ENCODE measurements at places on chromosomes 4 and X. TPM values are rescaled to one million over a fixed set of nuclear protein-coding genes. Genes with fewer than 3 reads are reported as not detected.

DNA sequence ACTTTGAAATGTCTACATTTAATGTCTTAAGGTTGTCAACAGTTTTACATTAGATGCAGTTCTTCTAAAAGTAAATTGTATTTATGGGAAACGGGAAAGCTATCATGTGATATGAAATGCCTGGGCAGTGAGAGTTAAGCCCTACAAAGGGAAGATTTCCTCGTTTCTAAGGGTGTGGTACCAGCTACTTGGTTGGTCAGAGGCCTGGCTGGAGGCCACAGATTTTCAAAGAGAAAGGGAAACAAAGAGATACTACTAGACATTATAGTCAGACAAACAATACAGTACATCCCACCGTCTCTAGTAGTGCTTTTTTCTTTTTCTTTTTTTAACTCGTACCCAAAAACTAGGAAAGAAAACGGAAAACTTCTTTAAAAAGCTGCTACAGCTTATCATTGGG, 467.8 kb downstream of the PCDH7 start:
- H3K36me3 ChIP-seq: no peaks in the 10 kb centered on the region
- H3K4me3 ChIP-seq: no peak overlapping the region
- no peak overlapping the region for H3K27ac ChIP-seq
- H3K4me1 ChIP-seq: no peaks in the 10 kb centered on the region
- H3K27me3 ChIP-seq: no peaks in the 10 kb centered on the region

GRCh38 chr4:86338521-86338920, 21.3 kb downstream of the MAPK10 start:
- no peak overlapping the region for H3K4me3 ChIP-seq
- peaks cover 15% of the 10 kb centered on the region for H3K4me1 ChIP-seq
- peak; percentile 36 for DNase-seq
- H3K36me3 ChIP-seq: no peaks in the 10 kb centered on the region
- peak overlapping the region; percentile 65 for H3K27ac ChIP-seq

- no peak overlapping the region for H3K27ac ChIP-seq
- no peak overlapping the region for H3K4me3 ChIP-seq
- no peak for DNase-seq
- no peaks in the 10 kb centered on the region for H3K27me3 ChIP-seq
Observed at GRCh38 chr4:26893491-26893890, 32.9 kb downstream of the STIM2 start.

- no peak overlapping the region for H3K4me3 ChIP-seq
- DNase-seq: no peak
- H3K27ac ChIP-seq: no peak overlapping the region
- no peaks in the 10 kb centered on the region for H3K36me3 ChIP-seq
- H3K27me3 ChIP-seq: no peaks in the 10 kb centered on the region
Observed at GRCh38 chr4:156870131-156870530, 101.5 kb downstream of the PDGFC start.

DNA sequence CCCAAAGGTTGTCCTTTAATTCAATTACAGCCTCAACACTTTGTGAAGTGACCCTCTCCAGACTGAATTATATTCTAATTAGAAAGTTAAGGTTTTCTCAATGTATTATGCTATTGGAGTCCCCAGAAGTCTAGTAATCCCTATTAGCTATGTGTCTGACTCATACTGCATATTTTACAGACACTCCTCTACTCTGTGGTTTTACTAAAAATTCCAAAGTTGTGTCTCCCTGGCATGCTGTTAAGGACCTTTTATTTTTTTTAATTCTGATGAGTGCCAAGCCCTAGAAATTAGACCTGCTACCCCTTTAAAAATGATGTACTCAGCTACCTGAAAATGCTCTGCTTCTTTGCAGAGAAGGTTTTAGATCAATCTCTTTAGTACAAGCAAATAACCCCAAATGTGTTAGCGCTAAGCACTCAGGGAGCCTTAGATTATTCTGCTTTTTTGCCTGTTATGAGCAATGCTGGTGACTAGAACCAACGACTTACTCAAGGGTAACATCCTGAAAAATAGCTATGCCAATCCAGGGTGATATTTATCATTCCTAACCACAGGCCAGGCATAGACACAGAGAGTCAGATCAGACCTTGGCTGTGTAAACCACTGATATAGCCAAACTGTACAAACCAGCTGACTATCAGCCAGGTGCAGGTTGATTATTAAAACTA, 26.1 kb upstream of the CXCL13 start:
- no peak overlapping the region for H3K4me3 ChIP-seq
- peak overlapping the region; percentile 48 for H3K27ac ChIP-seq
- peak; percentile 92 for DNase-seq
- H3K36me3 ChIP-seq: no peaks in the 10 kb centered on the region

GRCh38 chr4:170400361-170400760, 310.6 kb upstream of the AADAT start:
- no peaks in the 10 kb centered on the region for H3K4me1 ChIP-seq
- no peaks in the 10 kb centered on the region for H3K27me3 ChIP-seq
- no peak for DNase-seq
- H3K27ac ChIP-seq: no peak overlapping the region
- no peak overlapping the region for H3K4me3 ChIP-seq

DNA sequence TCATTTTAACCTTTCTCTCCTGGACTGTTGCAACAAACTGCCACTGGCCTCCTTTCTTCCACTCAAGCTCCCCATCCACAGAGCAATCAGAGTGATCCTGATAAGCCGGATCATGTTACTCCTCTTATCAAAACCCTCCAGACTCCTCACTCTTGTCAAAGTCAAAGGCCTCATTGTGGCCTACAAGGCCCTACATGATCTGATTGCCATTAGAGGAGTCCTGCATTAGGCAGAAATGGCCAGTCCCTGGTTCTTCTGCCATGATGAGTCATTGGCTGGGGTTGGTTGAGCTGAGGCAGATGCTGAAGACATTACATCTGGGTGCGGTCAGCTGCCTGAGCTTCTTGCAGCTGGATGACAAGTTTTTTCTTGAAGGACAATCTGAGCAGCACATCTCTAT, 32.7 kb upstream of the CASK start:
- no peaks in the 10 kb centered on the region for H3K36me3 ChIP-seq
- no peak overlapping the region for H3K27ac ChIP-seq
- no peaks in the 10 kb centered on the region for H3K27me3 ChIP-seq
- no peak overlapping the region for H3K4me3 ChIP-seq
- no peaks in the 10 kb centered on the region for H3K4me1 ChIP-seq

GRCh38 chr4:66736606-66737005, 808.7 kb downstream of the CENPC start:
- DNase-seq: no peak
- no peaks in the 10 kb centered on the region for H3K36me3 ChIP-seq
- H3K27ac ChIP-seq: no peak overlapping the region
- no peaks in the 10 kb centered on the region for H3K4me1 ChIP-seq
- H3K27me3 ChIP-seq: no peaks in the 10 kb centered on the region
- no peak overlapping the region for H3K4me3 ChIP-seq

DNA sequence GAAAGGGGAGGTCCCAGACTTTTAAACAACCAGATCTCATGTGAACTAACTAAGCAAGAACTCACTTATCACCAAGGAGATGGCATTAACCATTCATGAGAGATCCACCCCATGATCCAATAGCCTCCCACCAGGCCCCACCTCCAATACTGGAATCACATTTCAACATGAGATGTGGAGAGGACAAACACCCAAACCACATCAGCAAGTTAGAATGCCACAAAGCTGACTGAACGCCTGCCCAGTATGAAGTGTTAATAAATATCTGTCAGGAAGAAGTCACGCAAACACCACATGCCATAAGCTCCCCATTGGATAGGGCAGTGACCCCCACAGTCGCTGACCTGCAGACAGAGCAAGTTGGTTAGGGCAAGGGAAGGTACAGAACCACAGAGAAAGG, 14.3 kb downstream of the SLC10A6 start:
- no peaks in the 10 kb centered on the region for H3K27me3 ChIP-seq
- peak; percentile 86 for DNase-seq
- H3K4me1 ChIP-seq: peaks cover 11% of the 10 kb centered on the region
- no peak overlapping the region for H3K27ac ChIP-seq

DNA sequence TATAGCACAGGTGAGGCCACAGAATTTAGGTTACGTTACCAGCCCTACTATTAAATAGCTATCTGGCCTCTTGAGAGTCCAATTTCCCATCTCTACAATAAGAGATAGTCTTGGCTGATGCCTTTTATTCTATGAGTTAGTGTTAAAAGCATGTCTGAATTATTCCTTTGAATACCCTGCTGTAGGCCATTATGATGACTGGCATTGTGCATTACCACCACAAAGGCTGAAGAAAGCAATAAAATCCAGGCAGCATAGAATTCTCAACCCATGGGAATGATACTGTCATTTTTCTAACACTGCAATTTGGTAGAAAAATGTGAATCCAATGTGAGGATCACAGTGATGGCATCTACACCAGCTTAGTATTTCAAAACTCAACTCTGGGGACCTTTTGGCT, 51.4 kb downstream of the OTC start:
- H3K27me3 ChIP-seq: no peaks in the 10 kb centered on the region
- no peaks in the 10 kb centered on the region for H3K4me1 ChIP-seq
- no peak overlapping the region for H3K4me3 ChIP-seq
- DNase-seq: no peak

DNA sequence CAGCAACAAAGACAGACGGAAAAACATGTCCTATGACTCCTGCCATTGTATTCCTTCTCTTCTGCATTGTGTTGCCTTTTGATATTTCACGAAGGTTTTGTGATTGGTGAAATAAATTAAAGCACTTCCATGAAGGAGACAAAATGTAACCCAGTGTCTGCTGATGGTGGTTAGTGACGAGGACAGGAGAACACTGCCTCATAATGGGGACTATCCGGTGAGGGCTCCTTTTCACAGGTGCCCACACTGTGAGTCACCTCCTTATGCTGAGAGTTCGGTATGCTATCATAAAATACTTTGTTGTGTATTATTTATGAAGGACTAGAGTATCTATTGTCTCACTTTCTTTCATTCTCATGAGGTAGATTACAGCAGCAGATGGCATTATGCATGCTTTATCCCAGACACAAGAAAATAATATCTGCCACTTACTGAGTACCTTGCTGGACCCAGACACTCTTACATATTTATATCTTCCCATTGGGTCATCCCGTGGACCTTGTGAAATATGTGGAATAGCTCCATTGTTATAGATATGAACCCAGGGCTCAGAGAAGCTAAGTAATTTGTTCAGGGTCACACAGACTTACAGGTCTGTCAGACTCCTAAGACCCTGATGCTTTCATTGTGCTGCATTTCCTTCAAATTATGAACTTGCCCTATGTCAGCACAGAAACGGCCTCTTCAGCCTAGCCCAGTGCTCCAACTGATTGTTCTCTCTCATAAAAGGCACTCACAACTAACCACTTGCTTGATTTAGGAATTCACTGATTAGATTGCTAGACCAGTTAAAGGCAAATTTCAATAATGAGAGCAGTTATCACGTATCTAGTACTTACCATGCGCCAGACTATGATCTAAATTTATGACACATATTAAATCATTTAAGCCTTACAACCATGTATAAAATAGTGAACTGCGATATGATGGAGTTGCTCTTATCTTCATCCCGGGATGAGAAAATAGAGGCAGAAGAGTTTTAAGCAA, 31.2 kb downstream of the PLS3 start:
- H3K4me3 ChIP-seq: no peak overlapping the region
- H3K36me3 ChIP-seq: peaks cover 5% of the 10 kb centered on the region
- peak overlapping the region; percentile 60 for H3K27ac ChIP-seq
- no peaks in the 10 kb centered on the region for H3K27me3 ChIP-seq

DNA sequence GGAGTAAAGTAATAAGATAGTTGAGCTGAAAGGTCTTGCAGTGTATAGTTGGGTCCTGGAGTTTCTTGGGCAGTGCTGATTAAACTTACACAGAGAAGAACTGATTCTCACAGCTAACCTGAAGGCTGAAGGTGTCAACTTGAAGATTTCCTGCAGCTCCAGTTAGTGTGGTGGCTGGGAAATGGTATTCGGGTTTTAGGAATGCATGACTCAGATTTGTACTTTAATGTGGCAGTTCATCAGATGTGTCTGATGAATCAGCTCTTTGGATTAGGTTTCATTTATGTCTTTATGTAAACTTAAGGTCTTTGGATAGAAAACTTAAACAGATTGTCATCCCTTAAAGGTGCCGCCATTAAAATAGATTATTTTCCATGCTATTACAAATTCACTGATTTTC, 200.0 kb downstream of the IL1RAPL1 start:
- no peaks in the 10 kb centered on the region for H3K36me3 ChIP-seq
- H3K4me3 ChIP-seq: no peak overlapping the region
- peak; percentile 83 for DNase-seq
- no peak overlapping the region for H3K27ac ChIP-seq

- no peaks in the 10 kb centered on the region for H3K4me1 ChIP-seq
- no peaks in the 10 kb centered on the region for H3K27me3 ChIP-seq
- no peak overlapping the region for H3K27ac ChIP-seq
Observed at GRCh38 chr4:48588230-48589097, 98.4 kb downstream of the ZAR1 start.

- DNase-seq: peak; percentile 49
- H3K4me3 ChIP-seq: no peak overlapping the region
- peaks cover 7% of the 10 kb centered on the region for H3K4me1 ChIP-seq
- H3K27ac ChIP-seq: no peak overlapping the region
- H3K27me3 ChIP-seq: no peaks in the 10 kb centered on the region
Observed at GRCh38 chr4:145230726-145231125, 50.3 kb upstream of the OTUD4 start.

DNA sequence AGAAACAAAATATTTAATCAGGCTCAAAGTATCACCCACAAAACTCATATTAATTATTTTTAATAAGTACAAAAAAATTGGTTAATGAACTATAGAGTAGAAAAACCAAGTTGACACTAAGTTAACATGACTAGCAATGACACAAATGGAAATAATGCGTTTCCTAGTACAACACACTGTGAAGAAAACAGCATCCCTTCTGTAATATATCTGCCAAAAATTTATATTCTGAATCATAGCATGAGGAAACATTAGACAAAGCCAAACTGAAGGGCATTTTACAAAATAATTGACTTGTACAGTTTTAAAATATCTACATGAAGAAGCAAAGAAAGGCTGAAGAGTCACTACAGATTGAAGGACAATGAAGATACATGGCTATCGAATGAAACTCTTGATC, 477.6 kb upstream of the INTU start:
- H3K27ac ChIP-seq: no peak overlapping the region
- no peaks in the 10 kb centered on the region for H3K27me3 ChIP-seq
- no peak overlapping the region for H3K4me3 ChIP-seq

DNA sequence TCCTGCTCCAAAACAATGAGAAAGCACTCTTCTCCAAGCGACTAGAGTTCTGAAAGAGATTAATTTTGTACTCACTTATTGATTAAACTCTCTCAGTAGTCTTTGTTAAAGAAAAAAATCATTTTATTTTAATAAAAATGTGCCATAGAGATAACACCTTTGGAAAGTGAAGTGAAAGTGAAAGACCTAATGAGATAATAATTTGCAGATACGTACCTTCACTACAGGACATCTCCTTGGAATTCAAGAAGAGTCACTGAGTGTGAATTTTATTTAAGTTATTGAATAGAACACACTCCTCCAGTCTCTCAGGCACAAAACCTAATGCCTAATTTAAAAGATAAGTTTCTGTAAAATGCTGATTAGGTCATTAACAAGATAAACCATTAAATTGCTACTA, 1070.6 kb upstream of the GRID2 start:
- H3K4me1 ChIP-seq: no peaks in the 10 kb centered on the region
- no peak overlapping the region for H3K4me3 ChIP-seq
- H3K36me3 ChIP-seq: no peaks in the 10 kb centered on the region

- no peak overlapping the region for H3K4me3 ChIP-seq
- no peak overlapping the region for H3K27ac ChIP-seq
- H3K36me3 ChIP-seq: no peaks in the 10 kb centered on the region
- no peaks in the 10 kb centered on the region for H3K4me1 ChIP-seq
- no peaks in the 10 kb centered on the region for H3K27me3 ChIP-seq
Observed at GRCh38 chrX:131853440-131853839, 169.7 kb upstream of the STK26 start.

Gene GLRA2
- not detected for total RNA-seq

Gene STARD8
- total RNA-seq: 1.0 TPM

Gene MAGEB3
- total RNA-seq: not detected

Gene ERAS
- not detected for total RNA-seq

Gene TEX11
- not detected for total RNA-seq

Gene MED14
- 79.5 TPM for total RNA-seq

Gene PRR32
- total RNA-seq: not detected

Gene NAT8L
- total RNA-seq: 1.2 TPM

Gene TCEAL6
- total RNA-seq: not detected
